ENCODE measurements at places on chromosomes 16 and 17. TPM values are rescaled to one million over a fixed set of nuclear protein-coding genes. Genes with fewer than 3 reads are reported as not detected.
A peak's percentile ranks its signal among the peaks of the same experiment; 100 is the strongest.

- no peak for DNase-seq
Measured at GRCh38 chr16:81571175-81571574, 126.6 kb downstream of the CMIP start.

- no peak for DNase-seq
Measured at GRCh38 chr17:18371455-18371854, 6.1 kb upstream of the EVPLL start.

DNA sequence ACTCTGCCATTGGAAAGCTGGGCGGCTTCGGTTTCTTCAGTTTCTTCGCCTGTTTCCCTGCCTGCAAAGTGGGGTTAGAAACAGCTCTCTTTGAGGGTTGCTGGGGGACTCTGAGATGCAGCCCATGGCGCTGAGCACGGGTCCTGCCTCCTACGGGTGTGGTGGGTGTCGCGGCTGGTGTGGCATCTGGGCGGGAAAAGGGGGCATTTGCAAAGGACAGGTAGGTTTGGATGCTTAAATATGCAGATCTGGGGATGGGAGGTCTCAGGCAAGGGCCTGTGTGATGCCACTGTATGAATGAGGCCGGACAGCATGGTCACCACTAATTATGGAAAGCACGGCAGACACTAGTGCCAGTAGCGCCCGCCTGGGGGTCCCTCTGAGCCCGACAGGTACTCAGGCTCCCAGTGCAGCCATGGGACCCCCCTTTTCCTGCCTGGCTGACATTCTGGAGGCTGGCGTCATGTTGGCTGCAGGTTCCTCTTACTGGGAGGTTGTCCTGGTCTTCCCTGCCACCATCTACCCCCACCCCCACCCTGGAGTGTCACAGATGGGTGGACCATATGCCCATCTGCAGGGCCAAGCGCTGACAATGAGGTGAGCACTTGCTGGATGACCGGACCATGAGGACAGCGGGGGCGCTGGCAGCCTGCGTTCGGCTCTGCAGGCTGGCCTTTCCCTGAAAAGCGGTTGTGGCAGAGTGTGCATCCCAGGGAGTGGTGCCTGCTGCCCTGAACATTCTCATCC is 237.7 kb downstream of the SEC14L1 start:
- DNase-seq, result no peak

GRCh38 chr16:10514369-10515055 is 65.9 kb downstream of the EMP2 start:
- peak; percentile 26 for DNase-seq

- no peak for DNase-seq
Measured at GRCh38 chr16:73369851-73370250, 321.9 kb upstream of the ZFHX3 start.

- DNase-seq, result no peak
Measured at GRCh38 chr16:82147546-82147945, 22.5 kb downstream of the MPHOSPH6 start.

DNA sequence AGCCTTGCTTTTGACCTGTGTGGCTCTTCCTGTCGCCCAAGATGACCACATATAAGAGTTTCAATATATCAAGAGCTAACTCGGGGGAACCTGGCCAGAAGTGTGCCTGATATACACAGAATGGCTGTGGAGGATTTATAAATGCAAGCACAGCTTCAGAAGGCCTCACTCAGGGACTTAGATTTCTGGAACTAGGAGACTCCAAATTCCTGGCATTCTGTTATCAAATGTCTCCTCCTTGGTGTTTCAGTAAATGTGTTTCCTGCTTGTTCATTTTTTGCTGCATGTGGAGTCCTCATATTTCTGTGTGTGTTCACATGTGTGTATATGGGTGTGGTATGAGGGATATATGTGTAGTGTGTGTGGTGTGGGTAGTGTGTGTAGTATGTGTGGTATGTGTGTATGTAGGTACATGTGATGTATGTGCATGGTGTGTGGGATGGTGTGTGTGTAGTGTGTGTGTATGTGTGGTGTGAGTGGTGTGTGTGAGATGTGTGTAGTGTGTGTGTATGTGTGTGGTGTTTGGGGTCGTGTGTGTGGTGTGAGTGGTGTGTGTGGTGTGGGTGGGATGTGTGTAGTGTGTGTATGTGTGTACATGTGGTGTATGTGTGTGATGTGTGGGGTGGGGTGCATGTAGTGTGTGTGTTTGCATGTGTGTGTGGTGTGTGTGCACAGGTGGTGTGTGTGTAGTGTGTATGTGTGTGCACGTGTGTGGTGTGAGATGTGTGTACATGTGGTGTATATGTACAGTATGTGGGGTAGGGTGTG is 981 bp upstream of the CD300H start:
- DNase-seq, result no peak

DNA sequence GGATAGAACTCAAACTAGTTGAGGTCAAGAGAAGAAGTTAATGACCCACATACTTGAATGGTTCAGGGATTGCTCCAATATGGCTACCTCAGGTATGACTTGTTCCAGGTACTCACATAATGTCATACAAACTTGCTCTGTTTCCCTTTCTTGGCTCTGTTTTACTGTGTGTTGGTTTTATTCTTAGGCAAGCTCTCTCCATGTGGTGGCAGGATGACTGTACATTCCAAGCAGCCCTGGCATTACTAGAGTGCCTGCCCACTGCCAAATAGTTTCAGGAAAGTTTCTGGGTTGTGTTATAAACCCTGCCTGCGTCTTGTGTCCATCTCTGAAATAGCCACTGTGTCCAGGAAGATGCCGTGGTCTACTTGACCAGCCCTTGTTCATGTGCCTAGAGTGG is 476.8 kb downstream of the SHISA9 start:
- no peak for DNase-seq

ABCA10 gene
- 1.1 TPM for total RNA-seq

ACSM2B gene
- not detected for total RNA-seq
